Articular chondrocyte of knee joint (primary cell): ENCODE measurements at places on chromosomes 6 and 20. TPM values are rescaled to one million over a fixed set of nuclear protein-coding genes. Genes with fewer than 3 reads are reported as not detected.

Gene TMC2
- not detected in 2 replicates for total RNA-seq

Gene CD40
- 1.2 and 2.2 TPM in 2 replicates for total RNA-seq

Gene IL20RA
- total RNA-seq = 0.26 and 0.43 TPM in 2 replicates

Gene SYNJ2
- 69.9 and 74.0 TPM in 2 replicates for total RNA-seq

Gene HLA-DRB1
- 0.86 TPM in 1 of 2 replicates, not detected in the other for total RNA-seq

Gene TPX2
- 34.5 and 52.8 TPM in 2 replicates for total RNA-seq

Gene SAMD3
- total RNA-seq = 0.39 and 1.9 TPM in 2 replicates

Gene MOG
- total RNA-seq = under 0.01 TPM in 1 of 2 replicates, not detected in the other

Gene C4B
- 2.4 and 3.4 TPM in 2 replicates for total RNA-seq

Gene KIZ
- 44.3 and 56.8 TPM in 2 replicates for total RNA-seq
